Common myeloid progenitor, CD34-positive (primary cell): ENCODE measurements at places on chromosomes 3 and 15.

GRCh38 chr3:153553605-153553945 is 391.5 kb downstream of the RAP2B start:
- no peak for DNase-seq

- no peak for DNase-seq
These were observed 96.5 kb downstream of the LIPC start for GRCh38 chr15:58528188-58528870.

DNA sequence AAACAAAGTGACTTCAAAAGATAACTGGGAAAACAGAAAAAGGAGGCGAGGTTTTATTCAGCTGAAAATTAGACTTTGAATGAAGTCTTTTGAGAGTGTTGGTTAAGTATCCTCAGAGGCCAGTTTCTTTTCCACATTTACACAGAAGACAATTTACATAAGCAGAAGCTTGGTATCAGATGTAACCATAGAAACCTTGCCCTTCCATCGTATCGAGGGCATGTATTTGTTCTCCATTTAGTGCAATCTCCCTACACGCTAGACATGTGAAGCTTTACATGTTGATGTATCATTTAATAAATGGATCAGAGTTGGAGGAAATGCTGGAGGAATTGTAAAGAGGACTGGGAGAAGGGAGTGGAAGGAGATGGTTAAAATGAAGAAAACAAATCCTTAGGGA is 161.0 kb upstream of the CRBN start:
- no peak for DNase-seq

- no peak for DNase-seq
These were observed 4.6 kb upstream of the MFGE8 start for GRCh38 chr15:88917760-88918159.

- peak; percentile 42 for DNase-seq
These were observed 21.6 kb downstream of the B4GALT4 start for GRCh38 chr3:119219069-119219468.

DNA sequence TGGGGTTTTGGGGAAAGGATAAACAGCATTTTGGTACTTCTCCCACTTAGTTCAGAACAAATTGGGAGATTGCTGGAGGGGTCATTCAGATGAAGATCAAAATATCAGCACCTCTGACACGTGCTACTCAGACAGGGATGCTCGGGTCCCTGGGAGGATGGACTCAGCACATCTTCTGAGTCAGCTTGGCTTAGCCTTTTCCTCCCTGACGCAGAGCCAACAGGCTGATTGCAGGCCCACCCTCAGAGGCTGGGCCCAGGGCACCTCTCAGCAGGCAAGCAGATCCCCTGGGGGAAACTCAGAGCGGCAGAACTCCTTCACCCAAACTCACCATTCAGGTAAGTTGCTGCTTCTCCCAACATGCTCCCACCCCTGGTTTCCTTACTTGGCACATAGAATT is 304.9 kb downstream of the TLE3 start:
- DNase-seq = no peak

DNA sequence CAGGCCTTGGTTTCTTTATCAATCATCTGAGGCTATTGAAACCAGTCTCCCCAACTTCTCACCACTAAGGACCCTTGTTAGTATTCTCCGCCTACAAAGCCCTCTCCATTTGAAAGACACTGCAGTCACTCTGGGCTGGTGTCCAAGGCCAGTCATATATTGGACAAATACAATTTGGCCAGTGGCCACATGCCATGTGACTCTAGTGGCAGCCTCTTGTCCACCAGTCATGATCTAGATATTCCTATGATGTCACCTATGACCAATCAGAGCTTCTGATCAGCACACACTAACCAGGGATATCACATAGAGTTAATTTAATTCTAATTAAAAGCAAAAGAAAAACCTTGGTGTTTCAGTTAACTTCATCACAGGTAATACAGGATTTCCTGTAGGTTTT is 68.2 kb downstream of the RAB11A start:
- no peak for DNase-seq
